ENCODE measurements at places on chromosomes 7 and 10.

- DNase-seq, result no peak
Measured at GRCh38 chr7:127810113-127810512, 158.1 kb downstream of the SND1 start.

DNA sequence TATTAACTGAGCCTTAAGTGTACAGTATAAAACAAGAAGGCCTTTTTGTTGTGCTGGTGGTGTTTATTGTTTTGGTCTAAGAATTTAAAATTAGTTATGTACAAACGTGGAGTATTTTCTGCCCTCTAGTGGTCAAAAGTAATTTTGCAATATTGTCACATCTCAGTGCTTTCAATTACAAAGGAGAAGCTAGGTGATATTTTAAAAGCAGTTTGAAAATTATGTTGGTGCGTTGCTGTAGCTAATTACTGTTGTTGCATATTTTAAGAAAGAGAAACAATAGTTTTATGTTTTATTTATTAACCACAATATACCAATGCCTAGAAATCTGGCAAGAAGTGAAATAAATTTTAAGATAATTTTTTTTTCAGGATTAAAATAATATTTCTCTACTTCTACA, 11.4 kb downstream of the NPVF start:
- DNase-seq, result no peak

- peak; percentile 39 for DNase-seq
Measured at GRCh38 chr7:140478246-140479061, 851 bp downstream of the MKRN1 start.

DNA sequence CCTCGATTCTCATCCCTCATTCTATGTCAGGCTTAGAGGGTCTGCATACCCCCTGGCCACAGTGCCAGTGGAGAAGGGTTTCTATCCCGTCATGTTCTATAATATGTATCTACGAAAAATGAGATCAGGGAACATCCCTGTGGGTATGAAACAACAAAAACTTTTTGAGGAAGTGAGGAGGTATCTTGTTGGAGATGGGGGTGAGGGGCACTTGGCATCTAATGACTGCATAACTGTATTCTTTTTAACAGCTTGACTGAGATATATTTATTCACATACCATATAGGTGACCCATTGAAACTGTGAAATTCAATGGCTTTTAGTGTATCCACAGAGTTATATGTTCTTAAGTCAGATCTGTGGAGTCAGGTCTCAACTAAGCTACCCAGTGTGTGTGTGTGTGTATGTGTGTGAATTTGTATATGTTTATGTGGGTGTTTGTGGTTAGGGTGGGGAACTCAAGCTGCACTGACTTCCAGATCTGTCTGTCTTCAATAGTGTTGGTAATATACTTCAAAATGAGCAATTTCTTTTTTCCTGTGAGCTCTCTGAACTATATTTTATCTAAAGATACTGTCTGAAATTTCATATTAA, 528.9 kb downstream of the CNTNAP2 start:
- no peak for DNase-seq

DNA sequence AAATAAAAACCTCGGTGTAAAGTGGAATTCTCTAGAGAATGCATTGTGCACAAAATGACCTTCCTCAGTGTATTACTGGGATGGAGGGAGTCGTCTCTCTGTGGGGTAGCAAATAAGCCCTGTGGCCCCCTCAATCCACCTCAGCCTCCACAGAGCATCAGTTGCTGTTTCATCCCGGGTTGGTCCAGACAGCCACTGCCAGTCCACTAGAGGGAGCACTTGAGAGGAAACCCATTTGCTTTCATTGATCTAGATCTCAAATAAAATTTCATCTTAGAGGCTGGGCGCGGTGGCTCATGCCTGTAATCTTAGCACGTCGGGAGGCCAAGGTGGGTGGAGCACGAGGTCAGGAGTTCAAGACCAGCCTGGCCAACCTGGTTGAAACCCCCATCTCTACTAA, 1128.7 kb downstream of the CNTNAP2 start:
- DNase-seq, result no peak

DNA sequence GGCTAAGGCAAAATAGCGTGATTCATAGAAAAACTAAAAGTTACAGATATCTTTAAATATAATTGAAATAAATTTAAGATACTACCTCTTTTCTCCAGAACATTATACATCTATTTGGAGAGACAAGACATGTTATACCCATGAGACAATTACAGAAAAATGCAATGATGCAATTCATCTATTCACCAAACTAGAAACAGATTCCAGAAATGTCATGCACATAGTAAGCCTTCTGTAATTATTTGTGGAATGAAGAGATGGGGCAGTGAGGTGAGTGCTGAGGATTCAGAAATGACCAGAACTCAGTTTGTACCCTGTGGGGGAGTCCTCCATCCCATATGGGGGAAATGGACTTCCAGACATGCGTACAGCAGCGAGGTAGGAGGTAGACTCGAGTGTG, 99.4 kb downstream of the MKX start:
- no peak for DNase-seq

- no peak for DNase-seq
Measured at GRCh38 chr7:114942446-114943175, 20.7 kb downstream of the MDFIC start.

GRCh38 chr10:69466158-69466490, 14.9 kb downstream of the TSPAN15 start:
- DNase-seq, result no peak

DNA sequence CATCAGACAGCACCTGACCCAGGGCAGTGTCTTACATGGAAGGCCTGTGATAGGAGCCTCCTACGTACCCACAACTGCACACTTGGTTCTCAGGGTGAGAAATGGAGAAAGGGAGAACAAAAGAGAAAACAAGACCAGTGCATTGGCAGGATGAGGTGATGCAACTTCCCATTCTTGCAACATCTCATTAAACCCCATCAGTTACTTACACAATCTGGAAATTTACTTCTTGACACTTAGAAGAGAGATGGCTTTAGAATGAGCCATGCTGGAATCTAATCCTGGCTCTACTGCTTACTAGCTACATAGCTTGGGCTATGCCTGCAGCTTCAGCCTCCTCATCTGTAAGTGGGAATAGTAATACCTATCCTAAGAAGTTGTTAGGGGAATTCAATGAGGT, 391.7 kb downstream of the KCNMA1 start:
- no peak for DNase-seq

- DNase-seq, result no peak
Measured at GRCh38 chr10:121051696-121052279, 200.6 kb downstream of the WDR11 start.

GRCh38 chr7:79921976-79922375, 212.7 kb upstream of the GNAI1 start:
- DNase-seq, result no peak

DNA sequence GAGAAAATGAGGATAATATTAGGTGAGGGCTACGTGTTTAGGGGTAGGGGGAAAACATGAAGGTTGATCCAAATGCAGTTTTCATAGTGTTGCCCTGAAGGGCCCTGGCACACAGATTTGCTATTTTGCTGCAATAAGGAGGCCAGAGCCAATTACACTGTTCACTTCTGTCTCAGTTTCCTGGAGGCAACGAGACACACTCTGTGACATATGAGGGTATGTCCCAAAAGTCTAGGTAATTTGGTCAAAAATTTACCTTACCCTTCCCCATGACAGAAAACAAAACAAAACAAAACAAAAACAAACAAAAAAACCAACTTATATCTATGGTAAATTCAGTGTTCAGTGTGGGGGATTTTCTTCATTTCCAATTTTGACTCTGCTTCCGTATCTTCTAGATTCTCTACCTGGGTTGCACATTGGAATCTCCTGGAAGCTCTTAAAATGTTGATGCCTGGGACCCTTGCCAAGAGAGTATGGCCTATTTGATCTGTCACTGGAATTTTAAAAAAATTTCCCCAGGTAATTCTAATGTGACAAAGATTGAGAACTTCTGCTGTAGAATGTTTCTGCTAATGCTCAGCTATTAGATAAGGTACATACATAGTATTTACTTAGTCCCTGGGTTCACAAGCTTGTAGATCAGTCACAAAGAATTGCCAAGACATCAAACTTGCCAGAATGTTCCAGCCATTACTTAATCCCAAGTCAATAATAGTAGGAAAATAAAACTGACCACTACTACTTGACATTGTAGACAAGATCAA, 139.5 kb downstream of the SEMA3E start:
- DNase-seq, result no peak

DNA sequence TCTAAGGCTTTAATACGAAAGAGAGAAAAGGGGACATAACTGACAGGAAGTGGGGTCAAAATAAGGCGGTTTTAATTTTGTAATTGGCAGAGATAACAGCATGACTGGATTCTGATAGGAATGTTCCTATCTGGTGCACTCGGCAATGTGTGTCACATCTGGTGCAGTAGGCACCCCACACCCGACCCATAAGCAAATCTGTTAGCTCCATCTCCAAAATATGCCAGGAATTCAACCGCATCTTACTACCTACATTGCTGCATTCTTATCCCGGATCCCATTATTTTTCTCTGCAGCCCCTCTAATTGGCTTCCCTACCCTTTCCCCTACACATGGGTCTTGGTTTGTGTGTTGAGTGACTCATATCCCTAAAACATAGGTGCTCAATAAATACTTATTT, 19.1 kb upstream of the GALNT11 start:
- DNase-seq, result no peak

- DNase-seq, result peak; percentile 37
Measured at GRCh38 chr7:82247814-82248433, 195.7 kb downstream of the CACNA2D1 start.

GRCh38 chr7:37353949-37354655, 94.6 kb downstream of the ELMO1 start:
- no peak for DNase-seq

DNA sequence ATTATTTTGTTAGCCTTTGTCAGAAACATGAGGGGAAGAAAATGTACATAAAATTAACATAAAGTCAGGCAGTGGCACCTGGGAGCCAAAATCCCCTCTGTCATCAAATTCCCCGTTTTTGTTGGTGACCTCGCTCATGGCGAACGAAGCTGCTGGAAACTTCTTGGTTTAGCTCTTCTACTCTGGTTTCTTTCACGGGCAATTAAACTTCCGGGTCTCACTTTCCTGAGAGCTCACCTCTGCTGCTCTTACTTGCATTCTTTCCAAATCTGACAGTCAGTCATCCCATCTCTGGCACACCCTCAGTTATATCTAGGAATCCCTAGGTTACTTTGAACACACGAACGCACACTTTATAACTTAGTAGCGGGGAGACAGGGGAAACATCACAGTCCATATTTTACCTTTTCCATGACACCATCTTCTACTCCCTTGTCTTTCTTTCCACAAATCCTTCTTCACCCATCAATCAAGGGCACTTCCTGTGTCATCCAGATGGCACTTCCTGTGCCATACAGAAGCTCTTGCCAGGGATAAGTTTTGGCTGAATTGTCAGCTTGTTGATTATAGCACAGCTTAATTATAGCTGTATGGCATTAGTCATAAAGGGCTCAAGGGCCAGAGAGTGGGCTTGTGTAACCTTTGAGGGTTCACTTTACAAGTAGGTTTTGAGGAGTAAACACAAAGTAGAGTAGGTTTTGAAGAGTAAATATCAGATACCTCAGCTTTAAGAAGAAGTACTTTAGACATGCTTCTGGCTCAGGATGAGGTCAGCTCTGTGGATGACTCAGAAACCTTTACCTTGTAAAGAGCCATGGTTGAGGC, 105.1 kb downstream of the GATA3 start:
- no peak for DNase-seq

GRCh38 chr7:75985518-75986146, 8.8 kb downstream of the TMEM120A start:
- no peak for DNase-seq

DNA sequence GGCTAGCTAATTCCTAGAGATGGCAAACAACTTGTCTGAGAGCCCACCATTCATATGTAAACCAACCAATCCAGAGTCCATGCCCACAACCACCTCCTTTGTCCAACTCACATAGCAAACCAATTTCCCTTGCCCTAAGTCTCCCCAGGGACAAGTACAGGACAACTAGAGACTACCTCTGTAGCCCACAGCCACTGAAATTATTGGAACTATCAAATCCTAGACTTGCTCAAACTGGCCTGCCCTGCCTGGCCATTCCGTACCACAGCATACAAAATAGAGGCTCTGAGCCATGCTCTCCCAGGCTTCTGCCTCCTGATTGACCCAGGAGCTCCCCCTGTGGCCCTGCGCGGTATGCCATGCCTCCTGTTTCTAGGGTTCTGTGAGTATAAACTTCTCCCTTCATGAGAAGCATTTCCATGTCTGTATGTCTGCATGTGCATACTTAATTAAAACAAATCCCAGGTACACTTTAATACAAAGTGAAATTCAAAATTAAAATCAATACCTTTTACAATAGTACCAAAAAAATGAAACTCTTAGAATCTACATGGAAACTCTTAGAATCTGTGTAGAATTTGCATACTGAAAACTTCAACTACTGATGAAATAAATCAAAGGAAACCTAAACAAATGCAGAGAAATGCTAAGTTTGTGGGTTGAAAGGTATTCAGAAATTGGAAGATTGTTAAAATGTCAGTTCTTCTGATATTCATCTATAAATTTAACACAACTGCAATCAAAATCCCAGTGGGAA, 4.0 kb upstream of the HECW1 start:
- DNase-seq, result no peak

DNA sequence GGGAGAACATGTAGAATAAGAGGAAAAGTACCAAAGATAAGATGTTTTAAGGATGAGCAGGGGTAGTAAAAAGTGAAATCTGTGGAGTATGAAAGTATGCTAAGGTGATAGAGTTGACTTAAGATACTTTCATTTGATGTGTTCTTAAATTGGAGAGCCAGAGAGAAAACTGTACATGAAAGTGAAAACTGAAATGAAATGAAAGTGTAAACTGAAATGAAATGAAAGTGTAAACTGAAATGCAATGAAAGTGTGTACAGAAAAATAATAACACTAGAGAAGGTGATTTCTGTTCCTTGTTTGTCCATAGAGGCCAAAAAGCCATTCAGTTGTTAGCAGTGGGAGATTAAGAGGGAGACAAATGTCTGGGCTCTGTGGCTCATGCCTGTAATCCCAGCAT, 17.5 kb downstream of the AHR start:
- no peak for DNase-seq

DNA sequence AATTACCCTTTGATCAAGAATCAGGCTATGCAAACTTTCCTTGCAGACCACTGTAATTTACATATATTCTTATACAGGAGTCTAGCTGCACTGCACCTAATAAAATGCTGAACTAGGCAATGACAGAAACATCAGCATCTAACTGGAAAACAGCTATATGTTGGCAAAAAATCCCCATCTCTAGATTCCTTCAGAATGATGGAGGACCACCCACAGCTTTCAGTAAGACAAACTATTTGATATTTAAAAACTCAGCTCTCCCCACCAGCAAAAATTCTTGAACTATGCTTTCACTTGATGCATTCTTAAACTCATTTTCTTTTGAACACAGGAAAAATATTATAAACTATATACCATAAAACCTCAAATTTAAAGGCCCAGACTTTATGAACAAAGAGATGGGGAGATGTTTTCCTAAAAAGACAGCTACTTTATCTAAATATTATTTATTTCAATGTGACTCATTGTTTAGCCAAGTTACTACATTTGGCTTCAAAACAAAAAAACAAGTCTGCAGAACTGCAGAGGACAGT, 77.4 kb downstream of the SEMA3C start:
- no peak for DNase-seq
